Suppressor macrophage treated with lipopolysaccharide for 4 hours (primary cell): ENCODE measurements at places on chromosomes 16 and 17.
A peak's percentile ranks its signal among the peaks of the same experiment; 100 is the strongest.

DNA sequence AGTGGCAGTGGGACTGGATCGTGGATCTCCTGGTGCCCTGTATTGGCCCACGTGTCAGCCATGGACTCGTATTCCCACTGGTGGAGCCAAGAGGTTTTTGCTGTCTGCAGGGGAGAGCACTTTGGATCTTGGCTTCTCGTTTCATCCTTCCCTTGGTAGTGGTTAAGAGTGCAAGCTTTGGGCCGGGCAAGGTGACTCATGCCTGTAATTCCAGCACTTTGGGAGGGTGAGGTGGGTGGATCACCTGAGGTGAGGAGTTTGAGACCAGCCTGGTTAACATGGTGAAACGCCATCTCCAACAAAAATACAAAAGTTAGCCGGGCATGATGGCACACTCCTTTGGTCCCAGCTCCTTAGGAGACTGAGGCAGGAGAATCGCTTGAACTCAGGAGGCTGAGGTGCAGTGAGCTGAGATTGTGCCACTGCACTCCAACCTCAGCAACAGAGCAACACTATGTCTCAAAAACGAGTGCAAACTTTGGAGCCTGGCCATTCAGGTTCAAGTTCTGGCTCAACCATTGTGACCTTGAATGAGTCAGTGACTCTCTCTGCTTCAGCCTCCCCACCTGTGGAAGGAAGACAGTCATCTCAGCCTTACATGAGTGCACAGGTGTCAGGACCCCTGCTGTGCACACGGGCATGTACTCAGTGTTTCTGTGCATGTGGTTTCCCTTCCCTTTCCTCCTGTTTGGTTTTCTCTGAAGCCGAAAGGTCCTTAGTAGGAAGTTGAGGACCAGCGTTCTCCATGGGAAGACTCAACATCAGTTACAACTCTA, 57.4 kb downstream of the PLCG2 start:
- no peak for DNase-seq

GRCh38 chr16:21626659-21627277, 25.6 kb downstream of the IGSF6 start:
- DNase-seq = peak; percentile 84

- DNase-seq = no peak
These were observed 94.8 kb upstream of the AKTIP start for GRCh38 chr16:53597776-53598175.

DNA sequence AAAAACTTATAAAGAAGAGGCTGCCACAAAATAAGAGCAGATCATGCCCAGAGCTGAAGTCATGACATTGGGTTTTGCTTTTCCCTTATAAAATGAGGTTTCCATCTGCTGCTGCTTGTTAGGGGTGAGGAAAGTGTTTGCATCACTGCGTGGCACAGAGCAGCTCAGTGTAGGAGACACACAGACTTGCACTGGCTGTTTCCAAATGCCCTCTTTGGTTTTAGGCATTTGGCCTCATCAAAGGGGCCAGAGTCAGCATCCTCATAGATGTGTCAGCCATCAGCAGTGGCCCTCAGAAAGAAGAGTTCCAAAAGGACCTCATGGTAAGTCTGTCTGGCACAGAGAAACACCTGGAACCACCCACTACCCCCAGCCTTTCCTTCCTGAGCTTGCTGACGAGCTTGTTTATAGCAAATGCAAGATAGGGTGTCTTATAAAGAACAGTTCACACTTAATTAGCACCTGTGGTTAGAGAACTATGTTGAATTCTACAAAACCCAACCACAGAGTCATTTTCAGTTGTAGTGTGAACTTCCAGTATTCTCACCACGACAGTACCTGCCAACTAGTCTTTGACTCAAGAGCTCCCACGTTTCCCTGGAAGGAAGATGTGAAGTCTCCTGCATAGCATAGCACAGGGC, 17.0 kb downstream of the VWA3A start:
- no peak for DNase-seq

DNA sequence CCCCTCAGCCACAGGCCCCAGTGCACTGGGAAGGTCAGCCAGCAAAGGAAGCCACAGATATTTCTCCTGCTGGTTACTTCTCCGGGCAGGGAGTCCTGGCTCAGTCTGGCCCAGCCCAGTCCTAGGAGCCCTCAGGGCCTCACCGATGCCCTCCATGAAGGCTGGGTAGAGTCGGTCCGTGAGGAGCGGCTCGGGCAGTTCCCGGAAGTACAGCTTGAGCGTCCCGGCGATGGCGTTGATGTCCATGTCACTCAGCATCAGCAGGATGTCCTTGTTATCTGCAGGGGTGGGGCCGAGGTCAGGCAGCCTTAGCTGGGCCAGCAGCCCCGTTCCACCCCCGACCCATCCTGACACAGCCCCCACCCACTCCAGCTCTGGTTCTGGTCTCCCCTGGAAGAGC, 13.7 kb downstream of the TIMM22 start:
- no peak for DNase-seq

DNA sequence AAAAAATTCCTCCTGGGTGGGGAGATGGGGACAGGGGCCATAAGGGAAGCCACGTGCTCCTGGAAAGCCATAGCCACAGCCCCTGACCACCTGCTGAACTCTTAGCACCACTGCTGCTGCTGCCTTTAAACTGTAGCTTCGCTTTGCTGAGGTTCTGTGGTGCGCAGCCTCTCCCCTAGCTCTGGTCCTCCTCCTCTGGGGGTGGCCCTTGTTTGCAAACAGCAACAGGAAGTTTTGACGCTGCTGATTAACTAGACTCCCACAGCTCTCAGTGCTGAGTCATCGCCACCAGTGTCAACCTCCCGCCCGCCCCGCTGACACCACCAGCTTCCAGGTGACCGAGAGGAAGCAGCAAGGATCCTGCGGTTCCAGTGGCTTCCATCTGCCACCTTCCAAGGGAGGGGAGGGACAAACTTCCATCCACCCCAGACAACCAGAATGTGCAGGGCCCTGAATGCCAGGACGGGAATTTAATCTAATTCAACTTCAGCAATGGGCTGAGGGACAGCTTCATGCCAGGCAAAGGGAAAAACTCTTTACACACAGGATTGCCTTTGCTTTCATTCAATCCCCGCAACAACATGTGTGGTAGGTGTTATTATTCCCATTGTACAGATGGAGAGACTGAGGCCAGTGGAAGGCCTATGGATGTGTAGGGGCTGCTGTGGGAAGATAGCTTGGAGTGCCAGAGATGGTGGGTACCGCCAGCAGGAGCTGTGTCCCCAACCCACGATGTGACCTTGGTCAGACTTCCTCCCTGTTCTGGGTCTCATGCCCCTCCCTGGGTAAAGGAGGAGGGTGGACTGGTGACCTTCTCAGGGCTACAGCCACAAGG, 8.1 kb upstream of the KIFC3 start:
- peak; percentile 96 for DNase-seq
